ENCODE measurements at places on chromosomes 5 and 9.

GRCh38 chr9:96020300-96020791 lies 144.9 kb downstream of the ERCC6L2 start:
- no peak for DNase-seq

DNA sequence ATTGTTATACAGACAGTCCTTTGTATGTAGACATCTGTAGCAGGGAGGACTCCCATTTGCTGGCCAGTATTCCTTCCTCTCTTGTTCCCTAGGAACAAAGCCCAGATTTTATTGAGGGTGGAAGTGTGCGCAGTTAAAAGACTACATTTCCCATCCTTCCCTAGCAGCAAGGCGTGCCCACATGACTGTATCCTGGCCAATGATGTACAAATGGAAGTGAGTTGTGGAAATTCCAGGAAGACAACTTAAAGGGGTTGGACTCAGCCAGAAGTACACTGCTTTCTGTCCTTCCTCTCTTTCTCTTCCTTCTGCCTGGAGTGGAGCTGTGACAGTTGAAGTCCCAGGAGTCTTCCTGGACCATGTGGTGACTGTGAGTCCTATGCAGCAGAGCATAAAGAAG lies 89.0 kb downstream of the HRH2 start:
- DNase-seq = no peak

DNA sequence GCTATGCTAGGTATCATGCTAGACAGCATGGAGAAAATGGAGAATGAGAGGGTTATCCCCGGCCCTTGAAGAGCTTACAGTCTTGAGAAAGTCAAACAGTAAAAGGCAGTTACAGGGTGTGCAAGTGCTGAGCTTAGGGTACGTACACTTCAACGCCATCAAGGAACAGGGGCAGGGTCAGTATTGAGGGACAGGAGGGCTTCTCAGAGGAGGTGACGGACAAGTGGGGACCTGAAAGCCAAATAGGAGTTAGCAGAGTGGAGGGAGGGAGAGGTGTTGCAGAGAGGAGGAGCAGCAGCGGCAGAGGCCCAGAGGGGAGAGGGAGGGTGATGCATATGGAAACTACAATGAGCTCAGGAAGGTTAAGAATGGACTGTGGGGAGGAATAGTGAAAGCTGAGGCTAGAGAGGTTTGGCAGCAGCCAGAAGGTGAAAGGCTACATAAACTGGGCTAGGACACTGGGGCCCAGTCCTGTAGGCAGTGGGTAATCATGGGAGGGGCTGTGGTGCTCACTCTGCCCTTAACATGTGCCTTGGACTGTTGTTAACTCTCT lies 88.0 kb downstream of the NRG2 start:
- DNase-seq = no peak

- no peak for DNase-seq
Measured at GRCh38 chr5:146805081-146805480, 73.5 kb downstream of the PPP2R2B start.

DNA sequence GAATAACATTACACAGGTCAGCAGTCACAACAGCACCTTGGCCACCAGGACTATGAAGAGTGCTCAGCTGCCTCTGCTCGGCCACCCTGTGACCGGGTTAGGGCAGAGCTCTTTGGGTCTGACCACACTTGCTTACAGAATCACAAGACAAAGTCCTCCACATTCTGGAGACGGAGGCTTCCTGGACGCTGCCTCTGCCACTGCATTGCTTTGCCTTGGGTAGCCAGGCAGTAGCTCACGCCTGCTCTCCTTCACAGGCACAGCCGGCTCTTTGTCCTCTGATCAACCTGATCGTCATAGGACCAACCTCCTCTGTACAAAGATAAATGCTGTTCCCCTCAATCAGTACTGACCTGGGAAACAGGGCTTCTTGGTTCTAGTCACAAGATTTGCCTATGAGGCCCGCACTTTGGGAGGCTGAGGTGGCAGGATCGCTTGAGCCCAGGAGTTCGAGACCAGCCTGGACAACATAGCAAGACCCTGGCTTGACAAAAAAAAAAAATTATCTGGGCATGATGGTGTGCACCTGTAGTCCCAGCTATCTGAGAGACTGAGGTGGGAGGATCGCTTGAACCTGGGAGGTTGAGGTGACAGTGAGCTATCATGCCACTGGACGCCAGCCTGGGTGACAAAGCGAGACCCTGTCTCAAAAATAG lies 128.4 kb upstream of the IER5L start:
- no peak for DNase-seq

GRCh38 chr5:151156507-151157420 lies 815 bp downstream of the ANXA6 start:
- DNase-seq = no peak

GRCh38 chr5:97006454-97007060 lies 70.7 kb downstream of the LNPEP start:
- no peak for DNase-seq

- DNase-seq = no peak
Measured at GRCh38 chr9:134811079-134811672, 69.4 kb upstream of the FCN2 start.

GRCh38 chr5:1497795-1498622 lies 25.8 kb downstream of the LPCAT1 start:
- no peak for DNase-seq

Data from T-helper 2 cell (primary cell).